Activated CD8-positive, alpha-beta memory T cell treated with anti-CD3 and anti-CD28 coated beads for 4 hours (primary cell): ENCODE measurements at places on chromosomes 1 and 21.

- no peak for DNase-seq
Measured at GRCh38 chr21:15383588-15383987, 318.8 kb upstream of the NRIP1 start.

- no peak for DNase-seq
Measured at GRCh38 chr1:17826165-17826488, 71.0 kb downstream of the ACTL8 start.

DNA sequence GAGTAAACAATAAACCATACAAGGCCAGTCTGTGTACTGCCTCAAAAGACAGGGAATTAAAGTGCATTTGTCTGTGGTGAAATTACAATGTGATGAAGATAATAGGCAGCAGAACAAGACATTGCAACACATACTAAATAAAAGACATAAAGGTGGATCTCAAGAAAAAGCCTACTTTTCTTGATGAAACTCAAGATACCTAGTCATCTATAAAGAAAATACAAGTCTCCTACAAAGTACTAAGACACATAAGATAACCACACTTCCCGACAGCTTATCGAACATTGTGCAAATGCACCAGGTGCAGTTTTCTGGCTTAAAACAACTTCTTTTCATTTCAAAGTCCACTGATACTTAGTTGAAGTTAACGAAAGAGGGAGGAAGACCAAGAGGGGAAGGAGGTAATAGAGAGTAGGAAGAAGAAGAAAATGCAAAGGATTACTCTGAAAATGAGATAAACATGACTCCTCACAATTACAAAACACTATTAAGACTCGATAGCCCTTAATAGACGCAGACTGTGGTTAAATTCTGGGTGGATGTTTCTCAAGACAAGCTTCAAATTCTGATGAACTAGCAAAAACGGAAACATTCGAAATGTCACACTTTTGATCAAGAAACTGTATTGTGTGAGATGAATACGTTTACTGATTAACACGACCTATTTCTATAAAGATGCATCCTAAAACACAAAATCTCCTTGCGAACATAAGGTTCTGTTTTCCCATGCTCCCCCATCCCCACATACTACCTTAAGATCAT lies 2.0 kb downstream of the HNRNPR start:
- no peak for DNase-seq

DNA sequence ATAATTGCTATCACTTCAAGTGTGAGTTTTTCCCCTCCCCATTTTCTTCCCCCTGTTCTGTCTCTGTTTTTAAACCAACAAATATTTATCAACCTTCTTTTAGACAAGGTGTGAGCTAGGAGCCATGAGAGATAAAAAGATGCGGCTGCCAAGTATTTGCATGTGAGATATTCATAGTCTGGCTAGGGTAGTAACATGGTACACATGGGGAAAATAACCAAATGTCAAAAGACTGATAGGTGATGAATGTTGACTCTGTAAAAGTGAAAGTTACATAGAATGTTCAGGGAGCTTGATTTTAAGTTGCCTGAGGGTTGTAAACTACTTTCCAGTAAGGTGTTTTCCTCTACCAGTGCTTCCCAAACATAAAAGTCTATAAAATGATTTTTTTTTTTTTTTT lies 25.4 kb upstream of the SRP9 start:
- no peak for DNase-seq

DNA sequence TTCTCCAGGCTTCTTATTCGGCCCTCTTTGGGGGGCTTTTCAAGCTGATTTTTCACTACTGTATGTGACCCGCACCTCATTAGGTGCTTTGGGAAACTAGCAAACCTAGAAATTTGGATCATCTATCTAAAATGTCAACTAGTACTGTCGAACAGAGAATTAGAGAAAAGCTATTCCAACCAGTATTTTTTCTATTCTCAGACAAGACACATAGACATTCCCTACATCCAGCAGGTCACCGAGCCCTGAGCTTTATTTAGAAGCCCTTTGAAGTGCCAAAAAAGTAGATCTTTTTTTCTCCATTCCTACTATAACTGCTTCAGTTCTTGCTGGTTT lies 310 bp upstream of the SSR2 start:
- DNase-seq: no peak
